ENCODE measurements at places on chromosomes 1 and 21. TPM values are rescaled to one million over a fixed set of nuclear protein-coding genes. Genes with fewer than 3 reads are reported as not detected.

- DNase-seq = no peak
These were observed 110.1 kb downstream of the GRIK1 start for GRCh38 chr21:29829564-29830275.

DNA sequence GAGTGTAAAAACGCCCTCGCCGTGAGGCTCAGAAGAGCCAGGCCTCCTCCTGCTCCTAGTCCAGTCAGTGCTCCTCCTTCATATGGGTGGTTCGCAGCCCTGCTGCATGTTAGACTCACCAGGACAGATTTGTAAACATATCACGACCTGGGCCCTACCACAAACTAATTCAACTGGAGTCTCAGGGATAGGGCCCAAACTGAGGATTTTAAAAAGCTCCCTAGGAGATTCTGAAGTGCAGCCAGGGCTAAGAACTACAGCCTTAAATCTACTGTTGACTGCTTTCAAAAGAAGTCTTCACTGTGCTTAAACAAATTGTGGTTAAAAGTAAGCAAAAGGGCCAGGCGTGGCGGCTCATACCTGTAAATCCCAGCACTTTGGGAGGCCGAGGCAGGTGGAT, 57.0 kb downstream of the CAMTA1 start:
- no peak for DNase-seq

The GBP1 gene
- not detected for total RNA-seq

The OR2M3 gene
- not detected for total RNA-seq

All from H7 (cell line).